Stimulated activated CD8-positive, alpha-beta memory T cell treated with anti-CD3 and anti-CD28 coated beads, Interleukin-15, amount 100 ng/mL, for 1 hour (primary cell): ENCODE measurements at places on chromosomes 2 and 18.

GRCh38 chr2:71830497-71831192 is 317.0 kb downstream of the CYP26B1 start:
- no peak for DNase-seq

DNA sequence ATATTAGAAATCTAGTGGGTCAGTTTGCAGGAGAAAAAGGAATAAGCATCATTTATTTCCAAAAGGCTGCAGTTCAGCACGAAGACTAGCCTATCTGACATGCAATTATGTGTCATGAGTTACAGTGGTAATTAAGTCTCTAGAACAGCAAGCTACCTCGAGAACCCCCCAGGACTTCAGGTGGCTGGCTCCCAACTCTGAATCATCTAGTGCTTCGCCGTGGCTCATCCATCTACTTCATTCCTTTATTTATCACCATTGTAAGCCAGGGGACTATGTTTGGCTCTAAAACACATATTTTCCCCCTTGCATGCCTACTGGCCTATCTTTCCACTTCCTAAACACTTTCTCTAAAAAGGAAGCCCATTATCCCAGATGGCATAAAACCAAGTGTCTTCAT is 121.6 kb downstream of the TXNL1 start:
- no peak for DNase-seq

- no peak for DNase-seq
Observed at GRCh38 chr2:119259296-119259860, 35.7 kb downstream of the STEAP3 start.

DNA sequence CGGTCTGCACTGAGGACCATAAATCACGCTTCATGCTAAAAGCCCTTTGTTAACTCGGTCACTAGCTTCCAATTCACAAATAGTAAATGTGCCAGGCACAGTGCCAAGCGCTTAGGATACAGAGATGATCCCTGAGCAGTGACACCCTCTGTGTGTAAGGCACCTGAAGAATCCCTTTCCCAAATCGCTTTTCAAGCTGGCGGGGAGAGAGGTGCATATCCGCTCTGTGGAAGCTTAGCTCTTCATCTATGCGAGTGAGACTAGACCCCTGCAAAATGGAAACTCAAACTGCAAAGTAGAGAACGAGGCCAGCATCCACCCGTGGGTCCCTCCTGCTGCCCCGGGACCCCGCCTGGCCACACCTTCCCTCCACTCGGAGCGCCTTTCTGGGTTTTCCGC is 2.4 kb downstream of the PIEZO2 start:
- no peak for DNase-seq

DNA sequence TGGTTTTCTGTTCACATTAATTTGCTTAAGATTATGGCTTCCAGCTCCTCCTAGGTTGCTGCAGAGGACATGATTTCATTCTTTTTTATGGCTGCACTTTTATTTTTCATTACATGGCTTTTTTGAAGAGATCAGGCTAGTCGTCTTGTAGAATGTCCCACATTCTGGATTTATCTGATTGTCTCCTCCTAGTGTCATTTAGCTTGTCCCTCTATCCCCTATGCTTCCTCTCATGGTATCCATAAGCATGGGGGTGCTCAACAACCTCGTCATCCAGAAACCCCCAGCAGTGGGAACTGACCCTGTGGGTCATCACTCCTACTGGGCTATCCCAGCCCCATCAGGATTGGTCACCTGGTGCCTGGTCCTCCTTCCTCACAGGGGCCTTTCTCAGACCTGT is 49.6 kb downstream of the SERTAD2 start:
- DNase-seq, result no peak

DNA sequence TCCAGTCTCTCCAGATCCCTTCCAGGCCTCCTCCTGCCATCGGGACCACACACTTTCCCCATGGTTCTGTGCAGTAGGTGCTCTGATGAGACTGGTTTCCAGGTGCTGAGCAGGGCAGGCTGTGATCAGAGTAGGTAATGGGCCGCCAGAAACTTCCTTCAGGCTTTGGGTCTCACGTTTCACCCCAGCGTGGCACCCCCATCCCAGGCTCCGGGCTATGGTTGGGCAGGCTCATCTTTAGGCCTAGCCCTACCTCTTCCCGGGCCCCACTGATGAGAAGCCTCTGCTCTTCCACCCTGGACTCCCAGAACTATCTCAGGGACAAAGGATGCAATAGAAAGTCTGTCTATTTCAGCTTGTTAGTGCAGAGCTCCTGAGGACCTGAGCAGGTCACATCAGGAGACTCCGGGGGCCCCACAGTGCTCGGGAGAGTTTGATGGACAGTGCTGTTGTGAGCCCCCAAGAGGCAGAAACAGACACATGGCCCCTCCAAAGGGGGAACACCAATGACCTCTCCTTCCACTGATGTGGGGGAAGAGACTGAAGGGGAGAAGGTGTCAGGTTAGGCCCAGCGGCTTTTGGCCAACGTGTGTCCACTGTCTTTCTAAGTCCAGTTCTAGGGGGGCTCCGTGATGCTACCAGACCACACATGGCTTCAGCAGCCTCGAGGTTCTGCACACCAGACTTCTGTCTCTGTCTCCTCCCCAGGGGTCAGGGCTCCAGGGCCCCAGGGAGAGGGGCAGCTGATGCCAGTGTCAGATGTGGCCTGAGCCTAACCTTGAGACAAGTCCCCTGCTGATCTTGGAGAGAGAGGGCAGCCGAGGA is 5.8 kb upstream of the PROM2 start:
- no peak for DNase-seq

- DNase-seq, result no peak
Observed at GRCh38 chr2:8107621-8108378, 574.1 kb upstream of the ID2 start.

DNA sequence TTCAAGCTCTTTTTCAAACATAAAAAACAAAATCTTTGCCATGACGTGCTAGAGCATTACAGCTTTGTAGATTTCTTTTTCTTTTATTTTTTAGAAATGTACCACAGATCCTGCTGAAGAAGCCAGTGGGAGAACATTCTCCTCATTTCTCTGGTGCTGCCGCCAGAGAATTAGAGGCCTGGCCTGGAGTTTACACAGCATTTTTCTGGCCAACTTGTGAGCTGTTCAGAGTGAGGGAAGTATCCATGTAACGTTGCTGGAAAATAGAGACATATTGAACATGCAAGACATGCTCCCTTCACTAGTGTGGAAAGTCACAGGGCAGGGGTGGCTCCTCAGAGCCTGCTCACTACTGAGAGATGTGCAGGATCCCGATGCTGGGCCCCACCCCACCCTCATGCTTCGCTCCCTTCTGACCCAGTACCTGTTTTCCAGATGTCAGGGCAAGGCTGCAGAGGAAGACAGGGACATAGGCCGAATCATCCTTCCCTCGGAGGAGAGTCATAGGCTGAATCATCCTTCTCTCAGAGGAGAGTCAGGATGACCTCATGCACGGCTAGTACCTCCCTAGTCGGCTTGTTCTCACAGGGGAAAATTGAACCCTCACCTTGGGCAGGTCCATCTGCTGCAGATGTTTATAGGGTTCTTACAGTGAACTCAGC is 298.5 kb downstream of the INSIG2 start:
- no peak for DNase-seq

GRCh38 chr2:45782436-45782835 is 131.0 kb downstream of the PRKCE start:
- DNase-seq, result no peak
